ENCODE measurements at places on chromosomes 4 and X.

DNA sequence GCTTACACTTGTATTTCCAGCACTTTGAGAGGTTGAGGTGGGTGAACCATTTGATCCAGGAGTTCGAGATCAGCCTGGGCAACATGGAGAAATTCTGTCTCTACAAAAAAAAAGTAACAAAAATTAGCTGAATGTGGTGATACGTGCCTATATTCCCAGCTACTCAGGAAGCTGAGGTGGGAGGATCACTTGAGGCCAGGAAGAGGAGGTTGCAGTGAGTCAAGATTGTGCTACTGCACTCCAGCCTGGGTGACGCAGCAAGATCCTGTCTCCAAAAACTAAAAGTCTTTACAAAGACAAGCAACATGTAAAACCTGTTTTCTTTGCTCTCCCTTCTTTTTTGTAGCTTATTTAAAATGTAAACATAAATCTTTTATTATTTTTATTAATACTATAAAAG, 1156.1 kb downstream of the FAT4 start:
- DNase-seq, result no peak

DNA sequence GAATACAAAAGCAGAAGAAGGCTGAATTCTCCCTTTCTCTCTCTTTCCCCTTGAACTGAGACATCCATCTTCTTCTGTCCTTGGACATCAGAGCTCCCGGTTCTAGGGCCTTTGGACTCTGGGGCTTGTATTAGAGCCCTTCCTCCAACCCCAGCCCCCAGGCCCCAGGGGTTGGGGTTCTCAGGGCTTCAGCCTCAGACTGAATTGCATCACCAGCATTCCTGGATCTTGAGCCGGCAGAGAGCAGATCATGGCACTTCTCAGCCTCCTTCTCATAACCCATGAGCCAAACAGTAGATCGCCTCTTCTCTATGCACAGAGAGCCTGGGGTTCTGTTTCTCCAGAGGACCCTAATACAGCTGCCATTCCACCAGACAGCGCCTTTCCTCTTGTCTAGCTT, 25.3 kb upstream of the CLDN24 start:
- no peak for DNase-seq

GRCh38 chr4:2354760-2355159, 63.7 kb downstream of the ZFYVE28 start:
- no peak for DNase-seq

DNA sequence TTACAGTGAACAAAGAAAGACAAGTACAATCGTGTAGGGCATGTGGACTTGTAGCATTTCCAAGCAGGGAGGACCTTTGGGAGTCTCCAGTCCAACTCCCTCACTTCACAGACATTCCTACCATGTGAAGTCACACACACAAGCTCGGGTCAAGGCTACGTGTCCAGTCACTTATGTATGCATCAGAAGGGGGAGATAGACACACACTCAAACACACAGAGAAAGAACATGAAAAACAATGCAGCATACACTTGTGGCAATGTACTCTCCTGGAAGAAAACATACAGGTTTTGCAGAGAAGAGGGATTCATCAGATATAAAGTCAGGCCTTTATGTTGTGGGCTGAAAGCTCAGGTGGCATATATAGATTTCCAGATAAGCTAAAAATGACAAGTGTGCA, 136.1 kb upstream of the MID1 start:
- no peak for DNase-seq

DNA sequence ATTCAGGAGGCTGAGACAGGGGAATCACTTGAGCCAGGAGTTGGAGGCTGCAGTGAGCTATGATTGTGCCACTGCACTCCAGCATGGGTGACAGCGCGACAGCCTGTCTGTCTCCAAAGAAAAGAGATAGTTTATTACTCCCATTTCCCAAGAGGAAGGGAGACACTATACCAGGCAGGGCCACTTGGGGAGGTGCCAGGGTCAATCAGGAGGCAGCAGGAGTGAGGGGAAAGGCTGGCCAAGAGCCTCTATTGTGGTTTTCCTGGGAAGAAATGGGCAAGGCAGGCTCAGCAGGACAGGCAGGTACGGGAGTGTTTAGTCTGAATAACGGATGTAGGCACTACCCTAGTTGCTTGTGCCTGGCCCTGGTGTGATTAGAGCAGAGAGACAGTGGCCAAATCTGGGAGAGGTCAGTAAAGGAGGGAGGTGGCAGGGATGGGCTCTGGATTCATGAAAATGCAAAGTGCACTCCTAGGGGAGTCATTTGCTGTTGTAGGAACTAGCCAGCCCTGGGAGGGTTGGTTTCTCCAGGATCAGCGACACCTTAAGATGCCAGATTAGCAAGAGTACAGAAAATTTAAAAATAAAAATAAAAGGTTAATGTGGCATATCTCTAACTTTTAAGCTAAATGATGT, 20.2 kb upstream of the CDKN2AIP start:
- DNase-seq, result no peak
